BJ (cell line): ENCODE measurements at places on chromosomes 2 and 18.

- no peak for DNase-seq
Measured at GRCh38 chr2:205280596-205281236, 401.6 kb upstream of the NRP2 start.

DNA sequence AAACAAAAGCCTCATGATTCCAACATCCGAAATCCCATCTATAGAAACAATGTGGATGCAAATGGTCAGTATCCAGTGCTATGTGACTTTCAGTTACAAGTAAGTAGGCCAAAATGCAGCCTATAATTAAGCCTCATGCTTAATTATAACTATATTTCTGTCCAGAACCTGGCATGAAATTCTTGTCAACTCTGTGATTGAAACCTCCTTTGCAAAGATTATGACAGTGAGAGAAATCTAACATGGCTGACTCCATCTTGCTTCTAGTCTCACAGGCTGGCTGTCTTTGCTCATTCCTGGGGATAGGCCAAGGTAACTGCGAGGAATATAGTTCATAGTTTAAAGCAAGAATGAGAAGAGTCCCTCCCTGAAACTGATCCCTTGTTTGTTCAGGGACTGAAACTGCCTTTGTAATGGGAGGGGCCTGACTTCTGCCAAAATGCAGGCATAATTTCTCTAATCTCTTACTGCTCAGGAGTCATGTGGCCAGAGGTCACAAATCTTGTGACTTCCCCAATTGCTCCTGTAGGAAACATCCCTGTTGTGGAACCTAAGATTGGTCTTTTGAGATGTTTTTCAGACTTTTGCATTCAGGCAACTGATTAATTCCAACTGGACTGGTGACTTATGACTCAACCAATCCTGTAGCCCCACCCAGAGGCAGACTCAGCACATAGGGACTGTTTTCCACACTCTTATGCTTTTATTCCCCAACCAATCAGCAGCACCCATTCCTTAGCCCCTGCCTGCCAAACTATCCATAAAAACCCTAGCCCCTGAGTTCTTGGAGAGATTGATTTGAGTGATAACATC is 84.5 kb upstream of the TLK1 start:
- DNase-seq = no peak

- DNase-seq = peak; percentile 69
Measured at GRCh38 chr18:9017167-9017904, 85.2 kb upstream of the NDUFV2 start.

DNA sequence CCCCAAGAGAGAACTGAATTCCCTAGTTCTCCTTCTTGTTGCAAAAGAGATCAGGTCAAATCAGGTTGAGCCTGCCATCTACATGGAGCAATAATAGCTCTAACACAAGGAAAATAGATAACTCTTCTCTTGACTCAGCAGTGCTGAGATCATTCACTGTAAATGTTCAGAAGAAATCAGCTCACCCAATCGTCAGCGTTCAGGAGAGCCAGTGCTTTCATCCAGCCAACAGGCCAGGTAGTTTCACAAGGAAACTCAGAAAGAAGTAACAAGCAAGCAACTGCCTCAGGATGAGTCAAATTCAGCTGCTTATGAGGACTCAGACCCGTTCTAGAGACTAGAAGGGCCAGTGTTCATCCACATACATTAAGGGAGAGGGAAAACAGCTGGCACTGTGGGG is 5.9 kb downstream of the LMAN2L start:
- no peak for DNase-seq

DNA sequence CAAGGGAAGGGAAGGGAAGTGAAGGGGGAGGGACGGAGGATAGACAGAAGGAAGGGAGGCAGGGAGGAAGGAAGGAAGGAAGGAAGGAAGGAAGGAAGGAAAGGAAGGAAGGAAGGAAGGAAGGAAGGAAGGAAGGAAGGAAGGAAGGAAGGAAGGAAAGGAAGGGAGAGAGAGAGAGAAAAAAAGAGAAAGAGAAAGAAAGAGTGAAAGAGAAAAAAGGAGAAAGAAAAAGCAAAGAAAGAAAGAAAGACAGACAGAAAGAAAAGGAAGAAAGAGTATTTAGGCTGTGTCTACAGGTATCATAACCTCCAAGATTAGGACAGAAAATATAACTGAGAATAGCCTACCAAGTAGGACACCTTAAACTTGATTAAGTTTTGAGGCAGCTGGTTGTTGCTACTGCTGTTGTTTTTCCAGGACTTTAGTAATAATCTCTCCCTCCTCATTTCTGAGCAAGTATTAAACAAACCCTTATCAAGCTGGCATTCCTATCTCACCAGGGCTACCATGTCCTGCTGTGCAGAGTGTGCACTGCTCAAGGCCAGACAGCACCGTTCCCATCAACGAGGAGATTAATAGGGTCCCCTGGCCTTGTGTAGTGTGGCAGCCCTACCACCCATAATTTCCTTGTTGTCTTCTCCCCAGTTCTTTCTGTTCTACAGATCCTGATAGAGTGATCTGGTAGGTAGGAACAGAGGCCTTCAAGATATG is 90.5 kb upstream of the FHL2 start:
- no peak for DNase-seq

GRCh38 chr18:52402814-52403213 is 62.8 kb downstream of the DCC start:
- no peak for DNase-seq

DNA sequence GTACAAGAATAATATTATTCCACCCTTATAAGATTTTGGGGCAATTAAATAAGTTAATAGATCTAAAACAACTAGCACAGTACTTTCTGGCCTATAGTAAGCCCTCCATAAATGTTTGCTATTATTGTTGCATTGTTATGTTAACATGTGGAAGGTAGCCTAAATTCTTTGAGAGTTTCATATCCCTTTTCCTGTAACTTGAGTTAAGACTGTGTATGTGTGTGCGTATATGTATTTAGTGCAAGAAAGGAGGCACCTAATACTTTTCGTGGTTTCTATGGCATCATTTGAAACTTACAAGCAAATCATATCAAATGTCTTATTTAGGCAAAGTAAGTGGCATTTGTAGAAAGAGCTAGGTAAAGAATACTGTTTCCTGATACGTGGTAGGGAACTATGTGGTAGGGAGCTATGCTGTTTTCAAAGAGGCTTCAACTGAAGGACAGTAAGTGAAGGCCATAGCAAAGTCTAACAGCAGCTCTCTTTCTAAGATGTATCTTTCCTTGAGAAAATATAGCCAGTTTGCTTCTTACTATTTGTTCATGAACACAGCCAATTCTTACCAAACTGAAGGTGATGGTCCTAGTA is 36.8 kb upstream of the C2orf74 start:
- no peak for DNase-seq

DNA sequence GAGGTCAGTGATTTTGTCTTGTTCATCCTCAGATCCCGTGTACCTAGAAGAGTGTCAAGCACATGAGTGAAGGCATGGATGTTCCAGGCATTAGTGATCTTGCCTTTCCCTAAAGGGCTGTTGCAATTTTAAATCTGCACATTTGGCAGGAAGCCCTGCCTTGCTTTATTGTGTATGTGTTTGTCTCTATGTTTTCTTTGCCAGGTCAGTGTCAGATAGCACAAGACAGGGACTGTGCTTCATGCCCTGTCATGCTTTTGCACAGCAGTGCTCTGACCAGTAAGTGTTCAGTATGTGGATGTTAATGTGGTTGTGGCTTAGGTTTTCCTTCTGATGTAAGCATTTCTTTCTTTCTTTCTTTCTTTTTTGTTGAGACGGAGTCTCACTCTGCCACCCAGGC is 131.5 kb downstream of the RGPD3 start:
- no peak for DNase-seq

- DNase-seq = no peak
Measured at GRCh38 chr2:79985145-79985544, 319.4 kb downstream of the LRRTM1 start.

DNA sequence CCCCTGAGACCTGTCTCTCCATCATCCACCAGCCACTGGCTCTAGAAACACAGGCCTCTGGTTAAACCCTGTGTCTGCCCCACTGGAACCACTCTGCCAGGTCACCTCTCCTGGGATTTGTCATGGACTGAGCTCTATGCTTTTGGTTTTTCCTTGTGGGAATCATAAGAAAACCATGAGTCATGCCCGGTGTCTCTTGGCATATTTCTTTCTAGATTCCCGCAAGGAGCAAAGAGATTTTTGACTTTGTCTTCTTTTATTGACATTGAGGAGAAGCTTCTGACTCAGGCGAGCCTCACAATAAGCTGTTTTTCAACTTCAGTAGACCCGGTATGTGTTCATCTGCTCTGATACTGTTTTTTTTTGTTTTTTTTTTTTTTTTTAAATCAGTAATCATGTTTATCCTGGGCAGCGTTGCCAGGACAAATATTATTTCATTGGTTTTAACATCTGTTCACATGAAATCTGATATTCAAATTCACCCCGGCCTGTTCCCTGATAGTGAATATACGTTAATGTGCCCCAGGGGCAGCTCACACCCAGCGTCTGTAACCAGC is 207.1 kb downstream of the ACKR3 start:
- peak; percentile 41 for DNase-seq

DNA sequence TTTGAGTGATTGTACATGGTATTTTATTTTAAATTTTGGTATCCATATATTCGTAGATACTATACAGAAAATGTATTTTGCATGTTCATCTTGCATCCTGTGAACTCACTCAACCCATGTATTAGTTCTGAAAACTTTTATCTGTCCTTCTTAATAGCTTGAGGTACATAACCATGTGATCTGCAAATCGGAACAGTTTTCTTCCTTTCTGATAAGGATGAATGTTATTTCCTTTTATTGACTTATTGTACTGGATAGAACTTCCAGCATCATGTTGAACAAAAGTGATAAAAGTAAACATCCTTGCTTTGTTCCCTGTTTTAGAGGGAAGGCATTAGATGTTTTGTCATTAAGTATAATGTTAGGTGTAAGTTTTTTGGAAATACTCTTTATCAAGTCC is 554.7 kb downstream of the GALR1 start:
- DNase-seq = no peak

DNA sequence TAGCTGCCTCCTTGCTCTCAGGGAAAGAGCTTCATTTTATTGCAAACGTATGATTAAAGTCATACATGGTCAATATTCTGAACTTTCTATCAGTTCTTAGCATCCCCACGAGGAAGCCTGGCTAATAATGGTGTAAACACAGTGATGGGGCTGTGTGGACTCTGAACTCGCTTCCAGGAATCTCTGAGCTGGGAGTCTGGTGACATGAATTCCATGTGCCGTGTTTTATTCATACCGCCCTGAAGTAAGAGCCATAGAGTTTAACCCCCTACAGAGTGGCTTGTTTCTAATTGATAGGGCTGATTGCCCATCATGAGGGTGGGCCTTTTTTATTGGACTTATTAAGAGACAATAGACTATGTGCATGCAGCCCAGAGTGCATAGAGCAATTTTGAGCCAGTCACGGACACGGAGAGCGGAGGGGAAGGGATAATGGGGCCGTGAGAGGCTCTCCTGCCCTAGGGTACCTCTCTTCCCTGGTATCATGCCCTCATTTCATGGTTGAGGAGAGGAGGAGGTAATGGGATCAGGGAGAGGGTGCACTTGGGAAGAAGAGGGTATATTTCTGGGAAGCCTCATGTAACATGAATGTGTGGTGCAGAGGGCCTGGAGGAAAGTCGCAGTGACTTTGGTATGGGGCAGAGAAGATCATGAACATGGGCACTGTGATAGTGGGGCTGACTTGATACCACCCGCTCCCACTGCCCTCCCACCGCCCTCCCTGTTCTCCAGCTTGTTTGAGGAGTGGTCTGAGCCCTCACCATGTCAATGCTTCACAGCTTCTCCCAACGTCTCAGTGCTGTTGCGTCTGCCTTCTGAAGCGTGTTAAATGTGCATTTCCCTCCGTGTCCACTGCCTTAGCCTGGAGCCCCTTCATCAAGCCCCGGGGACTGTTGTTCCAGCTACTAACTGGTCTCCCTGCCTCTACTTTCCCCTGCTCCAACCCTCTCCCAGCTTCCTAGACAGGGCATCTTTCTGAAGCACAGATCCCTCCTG is 73.2 kb downstream of the IL1R2 start:
- DNase-seq = no peak

DNA sequence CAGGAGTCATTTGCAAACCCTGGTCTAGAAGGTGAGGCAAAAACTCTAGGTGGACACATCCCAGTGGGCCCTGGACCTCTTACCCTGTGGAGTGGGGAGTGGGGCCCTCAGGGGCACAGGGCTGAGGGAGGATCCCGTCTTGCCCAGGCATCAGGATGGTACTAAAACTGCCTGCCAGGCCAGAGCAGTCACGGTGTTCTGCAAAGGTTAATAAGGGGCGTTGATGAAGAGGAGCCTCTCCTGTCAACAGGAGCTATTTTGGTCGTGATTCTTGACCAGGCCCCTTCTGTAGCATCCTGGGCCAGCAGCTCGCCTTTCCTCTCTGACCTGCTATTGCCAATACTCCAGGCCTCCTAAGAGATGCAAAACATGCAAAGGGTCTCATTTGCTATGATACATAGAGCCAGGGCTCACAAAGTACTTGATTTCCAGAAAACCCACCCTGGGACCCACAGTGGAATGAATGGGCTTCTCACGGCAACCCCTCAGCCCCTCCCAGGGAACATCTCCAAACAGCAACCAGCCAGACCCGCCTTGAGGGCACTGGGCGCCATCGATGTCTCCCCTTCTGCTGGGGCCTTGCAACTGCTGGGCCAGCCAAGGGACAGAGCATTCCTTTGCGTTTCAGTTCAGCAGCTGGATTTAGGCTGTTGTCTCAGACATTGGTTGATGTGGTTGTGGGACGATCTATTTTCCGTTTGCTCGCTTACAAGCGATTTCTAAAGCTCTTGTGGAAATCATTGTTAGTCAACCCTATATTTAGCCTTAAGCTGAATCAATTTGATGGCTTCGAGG is 111.1 kb downstream of the PDCL3 start:
- DNase-seq = no peak

DNA sequence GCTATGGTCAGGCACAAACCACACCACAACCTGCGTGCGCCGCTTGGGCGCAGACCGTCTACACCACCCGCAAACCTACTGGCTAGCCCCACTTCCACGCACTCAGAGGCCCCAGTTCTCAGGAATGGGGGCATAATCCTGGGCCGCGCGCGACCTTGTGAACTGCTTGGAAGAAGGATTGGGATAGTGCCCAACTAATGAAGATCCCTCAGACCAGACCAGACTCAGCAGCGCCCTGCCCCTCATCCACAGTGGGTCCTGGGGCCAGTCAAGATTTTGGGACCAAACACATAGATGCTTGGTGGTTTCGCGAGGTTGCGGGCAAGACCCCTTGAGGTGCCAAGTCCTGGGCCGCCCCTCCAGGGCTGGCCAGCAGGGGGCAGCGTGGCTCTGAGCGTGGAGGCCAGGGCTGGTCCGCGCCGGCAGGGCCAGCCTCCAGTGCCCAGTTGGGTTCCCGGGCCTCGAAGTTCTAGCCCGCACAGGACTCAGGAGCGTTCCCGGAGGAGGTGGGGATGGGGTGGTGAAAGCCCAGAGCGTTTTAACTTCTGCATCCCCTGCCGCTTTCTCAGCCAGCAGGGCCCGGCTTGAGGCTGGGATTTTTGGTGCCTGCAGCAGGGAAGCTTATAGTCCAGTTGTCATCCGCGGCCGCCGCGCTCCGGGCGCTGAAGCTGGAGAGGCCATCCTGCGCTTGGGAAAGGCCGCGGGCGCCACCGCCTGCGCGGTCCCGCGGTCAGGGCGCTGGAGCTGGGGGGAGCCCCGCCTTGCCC is 8.3 kb downstream of the OSR1 start:
- no peak for DNase-seq

GRCh38 chr2:47344890-47345589 is 57.9 kb upstream of the MSH2 start:
- peak; percentile 51 for DNase-seq
